ENCODE measurements at places on chromosomes 3 and 15. TPM values are rescaled to one million over a fixed set of nuclear protein-coding genes. Genes with fewer than 3 reads are reported as not detected.

RGMA gene
- 5.7 TPM for total RNA-seq

MYO1E gene
- 36.6 TPM for total RNA-seq

RPSA gene
- total RNA-seq = 2,759 TPM

PCOLCE2 gene
- total RNA-seq = 1.5 TPM

PAK6 gene
- 3.5 TPM for total RNA-seq
